Cardiac muscle cell (in vitro differentiated cells and primary cell): ENCODE measurements at places on chromosomes 1 and 21. TPM values are rescaled to one million over a fixed set of nuclear protein-coding genes. Genes with fewer than 3 reads are reported as not detected.

LCE1E gene
- not detected in 2 replicates for total RNA-seq

KRTAP10-11 gene
- not detected in 2 replicates for total RNA-seq

PER3 gene
- 1.9 and 13.2 TPM in 2 replicates for total RNA-seq

TNFRSF4 gene
- total RNA-seq: 0.11 TPM in 1 of 2 replicates, not detected in the other

KRTAP12-2 gene
- not detected in 2 replicates for total RNA-seq

CD5L gene
- total RNA-seq: not detected in 2 replicates

PADI2 gene
- 0.54 and 0.67 TPM in 2 replicates for total RNA-seq

GUCA2A gene
- total RNA-seq: not detected in 2 replicates

OR2W3 gene
- 0.70 and 0.86 TPM in 2 replicates for total RNA-seq

SPATA17 gene
- 1.2 TPM in 2 replicates for total RNA-seq

GRCh38 chr1:169367096-169367685 lies 406 bp downstream of the NME7 start:
- peaks cover 8% of the 10 kb centered on the region for H3K36me3 ChIP-seq
- H3K27ac ChIP-seq: no peak overlapping the region
- no peaks in the 10 kb centered on the region for H3K27me3 ChIP-seq
- no peak for DNase-seq
- peaks cover 10% of the 10 kb centered on the region for H3K4me1 ChIP-seq

DNA sequence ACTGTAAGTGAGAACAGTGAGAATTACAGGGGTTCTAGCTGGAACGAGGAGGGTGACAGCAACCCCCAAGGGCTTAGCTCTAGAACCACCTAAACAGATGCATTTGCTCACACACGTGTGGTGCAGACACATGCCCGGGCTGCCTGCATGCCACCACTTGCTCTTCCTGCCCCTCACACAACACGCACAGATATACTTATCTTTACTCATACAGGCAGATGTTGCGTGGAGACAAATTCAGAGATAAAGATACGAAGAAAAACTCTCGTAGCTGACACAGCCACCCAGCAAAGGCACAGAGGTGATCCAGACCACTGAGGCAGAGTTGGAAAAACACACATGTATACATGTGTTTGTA lies 13.5 kb downstream of the VANGL1 start:
- DNase-seq: no peak
- peaks cover 30% of the 10 kb centered on the region for H3K4me1 ChIP-seq
- H3K27ac ChIP-seq: peak overlapping the region; percentile 19
- H3K36me3 ChIP-seq: peaks cover 3% of the 10 kb centered on the region
- no peaks in the 10 kb centered on the region for H3K27me3 ChIP-seq
- H3K4me3 ChIP-seq: no peak overlapping the region

- no peak for DNase-seq
- no peak overlapping the region for H3K4me3 ChIP-seq
- H3K4me1 ChIP-seq: no peaks in the 10 kb centered on the region
Measured at GRCh38 chr1:2983319-2983705, 38.0 kb upstream of the ACTRT2 start.

DNA sequence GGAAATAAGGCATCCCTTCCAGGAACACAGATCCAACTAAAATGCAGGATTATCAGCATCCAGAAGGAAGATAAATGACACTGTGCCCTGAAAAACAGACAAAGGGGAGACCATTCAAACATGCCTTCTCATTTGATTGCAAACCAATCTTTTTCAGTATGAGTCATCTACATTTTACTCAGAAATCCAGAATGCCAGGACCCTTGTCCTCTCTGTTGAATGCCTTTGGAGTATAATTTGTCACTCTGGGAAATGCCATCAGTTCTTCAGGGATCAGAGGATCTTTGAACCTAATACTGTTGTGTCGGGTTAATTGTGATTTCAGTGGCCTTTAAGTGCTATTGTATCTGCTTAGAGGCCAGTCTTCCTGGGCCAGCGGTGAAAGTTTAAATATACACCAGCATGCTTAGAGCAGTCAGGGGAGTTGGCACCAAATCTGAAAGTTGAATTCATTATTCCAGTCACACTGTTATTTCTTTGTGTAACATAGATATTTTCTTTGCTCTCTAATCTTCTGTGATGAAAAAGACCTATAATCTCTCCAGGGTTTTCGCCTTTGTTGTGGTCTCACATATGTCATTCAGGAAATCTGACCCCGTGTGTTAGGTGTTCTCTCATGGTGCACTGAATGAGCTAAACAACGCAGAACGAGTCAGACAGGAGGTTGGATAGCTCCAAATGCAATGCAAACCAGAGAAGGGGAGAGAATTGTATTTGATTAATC lies 364.8 kb upstream of the SGIP1 start:
- H3K27me3 ChIP-seq: no peaks in the 10 kb centered on the region
- no peaks in the 10 kb centered on the region for H3K4me1 ChIP-seq
- DNase-seq: peak; percentile 18
- no peak overlapping the region for H3K4me3 ChIP-seq
- no peaks in the 10 kb centered on the region for H3K36me3 ChIP-seq

GRCh38 chr1:200487650-200488049 lies 77.8 kb upstream of the ZNF281 start:
- no peak overlapping the region for H3K27ac ChIP-seq
- no peak overlapping the region for H3K4me3 ChIP-seq
- DNase-seq: no peak
- no peaks in the 10 kb centered on the region for H3K36me3 ChIP-seq
- H3K27me3 ChIP-seq: no peaks in the 10 kb centered on the region

- no peak overlapping the region for H3K27ac ChIP-seq
- H3K4me3 ChIP-seq: no peak overlapping the region
- no peaks in the 10 kb centered on the region for H3K36me3 ChIP-seq
- peak; percentile 24 for DNase-seq
- no peaks in the 10 kb centered on the region for H3K27me3 ChIP-seq
Measured at GRCh38 chr21:27244352-27244751, 277.5 kb upstream of the ADAMTS5 start.

- H3K4me1 ChIP-seq: no peaks in the 10 kb centered on the region
- no peak overlapping the region for H3K27ac ChIP-seq
- DNase-seq: no peak
- H3K36me3 ChIP-seq: no peaks in the 10 kb centered on the region
- no peaks in the 10 kb centered on the region for H3K27me3 ChIP-seq
Measured at GRCh38 chr1:2926447-2927055, 94.7 kb upstream of the ACTRT2 start.

- no peaks in the 10 kb centered on the region for H3K27me3 ChIP-seq
- no peaks in the 10 kb centered on the region for H3K4me1 ChIP-seq
- H3K27ac ChIP-seq: no peak overlapping the region
- no peaks in the 10 kb centered on the region for H3K36me3 ChIP-seq
- H3K4me3 ChIP-seq: no peak overlapping the region
- no peak for DNase-seq
Measured at GRCh38 chr21:15687208-15687607, 42.6 kb upstream of the USP25 start.

DNA sequence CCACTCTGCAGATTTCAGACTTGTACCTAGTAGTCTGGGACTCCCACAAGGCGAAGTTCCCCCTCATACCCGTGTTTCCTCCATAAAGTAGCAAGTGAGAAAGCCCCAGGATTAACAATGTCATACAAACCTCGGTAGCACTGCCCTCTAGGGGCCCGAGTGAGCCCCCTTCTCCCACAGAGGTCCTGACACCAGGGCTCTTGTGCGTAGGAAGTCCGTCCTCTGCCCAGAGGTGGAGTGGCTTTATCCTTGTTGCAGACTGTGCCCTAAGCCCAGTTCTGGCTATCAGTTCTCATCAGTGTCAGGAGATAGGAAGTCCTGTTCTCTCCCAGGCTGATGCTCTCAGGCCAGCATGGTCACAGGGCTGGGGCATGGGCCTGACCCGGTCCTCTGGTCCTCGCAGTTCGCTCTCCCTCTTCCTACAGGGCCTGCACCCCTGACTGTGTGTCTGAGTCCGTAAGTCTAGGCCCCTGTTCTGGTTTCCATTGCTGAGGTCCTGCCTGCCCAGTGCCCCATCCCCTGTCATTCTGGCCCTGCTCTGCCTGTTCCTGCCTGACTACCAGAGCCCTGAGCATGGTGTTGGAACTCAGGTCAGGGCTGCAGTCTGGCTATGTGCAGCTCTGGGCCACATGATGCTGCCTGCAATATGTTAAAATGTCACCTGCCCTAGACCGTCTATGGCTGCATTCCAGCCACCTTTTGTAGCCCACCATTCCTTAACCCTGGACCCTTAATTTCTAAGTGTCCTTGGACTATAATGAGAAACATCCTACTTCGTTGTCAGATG lies 285.6 kb downstream of the ASTN1 start:
- no peaks in the 10 kb centered on the region for H3K4me1 ChIP-seq
- no peak overlapping the region for H3K27ac ChIP-seq
- no peak overlapping the region for H3K4me3 ChIP-seq
- no peaks in the 10 kb centered on the region for H3K27me3 ChIP-seq

DNA sequence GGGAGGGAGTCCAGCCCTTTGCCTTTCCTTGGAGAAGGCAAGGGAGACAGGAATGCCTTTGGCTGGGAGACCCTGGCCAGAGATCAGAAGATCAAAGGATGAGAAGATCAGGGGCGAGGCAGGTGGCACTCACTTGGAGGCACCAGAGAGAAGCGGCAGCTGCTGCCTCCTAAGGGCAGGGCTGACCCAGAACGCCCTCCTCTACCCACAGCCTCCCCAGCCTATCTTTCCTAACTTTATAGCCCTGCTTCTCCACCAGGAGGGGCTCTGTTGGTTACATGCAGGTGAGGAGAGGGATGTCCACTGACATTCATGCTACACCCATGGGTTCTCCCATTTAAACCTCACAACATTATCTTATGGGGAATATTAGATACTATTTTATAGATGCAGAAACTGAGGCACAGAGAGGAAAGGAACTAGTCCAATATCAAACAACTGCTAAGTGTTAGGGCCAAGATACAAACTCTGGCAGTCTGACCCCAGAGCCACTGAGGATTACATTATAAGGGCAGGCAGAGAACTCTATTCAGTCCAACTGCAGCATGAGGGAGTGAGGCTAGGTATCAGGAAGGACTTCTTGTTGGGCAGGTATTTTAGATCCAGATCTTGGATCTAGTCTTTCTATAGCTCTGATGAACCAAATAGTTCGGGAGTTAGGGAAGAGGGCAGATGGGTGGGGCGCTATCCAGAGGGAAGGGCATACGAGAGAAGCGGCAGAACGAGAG lies 19.9 kb downstream of the LGR6 start:
- no peak for DNase-seq
- H3K4me3 ChIP-seq: peak overlapping the region; percentile 30
- H3K27me3 ChIP-seq: peaks cover 58% of the 10 kb centered on the region
- no peaks in the 10 kb centered on the region for H3K36me3 ChIP-seq
- no peaks in the 10 kb centered on the region for H3K4me1 ChIP-seq

DNA sequence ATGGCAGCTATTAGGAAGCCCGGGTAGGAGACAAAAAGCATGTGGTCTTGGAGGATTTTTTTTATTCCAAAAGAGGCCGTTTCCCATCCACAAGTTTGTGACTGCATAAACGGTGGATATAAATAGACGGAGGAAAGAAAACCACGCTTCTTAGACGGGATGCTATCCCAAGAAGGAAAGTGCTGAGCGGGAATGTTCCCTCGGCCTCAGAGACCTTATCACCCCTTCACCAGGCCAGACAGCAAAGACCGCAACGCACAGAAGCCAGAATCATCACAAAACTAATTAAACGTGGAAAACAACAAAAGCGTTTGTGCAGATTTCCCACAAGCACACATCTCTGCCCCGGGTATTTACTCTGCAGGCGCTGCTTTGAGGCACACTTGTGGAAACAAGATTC lies 43.2 kb downstream of the HLCS start:
- no peak overlapping the region for H3K27ac ChIP-seq
- H3K27me3 ChIP-seq: no peaks in the 10 kb centered on the region
- H3K36me3 ChIP-seq: no peaks in the 10 kb centered on the region
- H3K4me1 ChIP-seq: no peaks in the 10 kb centered on the region

- no peak overlapping the region for H3K27ac ChIP-seq
- H3K36me3 ChIP-seq: no peaks in the 10 kb centered on the region
- no peaks in the 10 kb centered on the region for H3K4me1 ChIP-seq
- no peaks in the 10 kb centered on the region for H3K27me3 ChIP-seq
Measured at GRCh38 chr1:192521734-192522133, 53.8 kb upstream of the RGS1 start.
